Ovary (tissue), 10 donors: ENCODE measurements at places on chromosomes 3 and 15. TPM values are rescaled to one million over a fixed set of nuclear protein-coding genes. Genes with fewer than 3 reads are reported as not detected.

DNA sequence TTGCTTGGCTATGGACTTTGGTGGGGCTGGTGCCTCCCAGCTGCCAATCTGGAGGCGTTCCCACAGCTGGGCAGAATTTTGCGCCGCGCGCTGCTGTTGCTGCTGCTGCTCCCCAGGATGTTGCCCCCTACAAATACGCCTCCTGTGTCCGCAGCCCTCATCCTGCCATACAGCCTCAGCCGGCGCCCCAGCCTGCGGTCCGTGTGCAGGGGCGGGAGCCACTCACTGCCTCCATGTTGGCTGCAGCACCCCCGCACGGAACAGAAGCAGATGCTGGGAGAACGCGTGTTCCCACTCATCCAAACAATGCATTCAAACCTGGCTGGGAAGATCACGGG is 197.7 kb upstream of the MCTP2 start:
- H3K4me1 ChIP-seq = no peaks in the 10 kb centered on the region
- no peaks in the 10 kb centered on the region for H3K27me3 ChIP-seq
- H3K36me3 ChIP-seq = no peaks in the 10 kb centered on the region
- no peak for DNase-seq
- no peak overlapping the region for H3K27ac ChIP-seq

DNA sequence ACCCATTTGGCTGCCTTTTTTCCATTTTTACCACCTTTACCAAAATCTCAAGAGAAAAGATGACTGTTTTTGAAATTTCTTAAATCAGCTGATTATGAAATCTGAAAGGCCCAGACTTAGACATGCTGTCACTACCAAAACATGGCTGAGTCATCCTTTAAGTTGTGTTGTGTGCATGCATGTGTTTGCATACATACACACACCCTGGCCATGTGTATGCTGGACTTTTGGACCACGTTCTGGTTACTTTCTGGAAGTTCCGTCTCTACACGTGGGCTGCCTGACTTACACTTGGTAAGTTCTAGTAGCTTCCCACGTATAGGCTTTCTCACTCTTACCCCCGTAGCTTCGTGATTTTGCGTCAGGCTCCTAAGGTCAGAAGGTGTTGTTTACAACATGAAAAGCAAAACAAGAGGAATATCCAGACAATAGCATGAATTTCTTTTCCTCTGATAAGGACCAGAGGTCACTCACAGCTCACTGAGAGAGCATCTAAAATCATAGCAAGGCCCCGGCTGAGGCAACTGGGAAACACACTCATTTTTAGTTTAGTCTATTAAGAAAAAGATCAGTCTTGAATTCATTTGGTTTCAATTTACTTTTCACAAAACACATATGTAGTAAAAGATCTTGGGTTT is 62.4 kb downstream of the COL8A1 start:
- no peak overlapping the region for H3K27ac ChIP-seq
- H3K4me3 ChIP-seq = no peak overlapping the region
- no peaks in the 10 kb centered on the region for H3K27me3 ChIP-seq
- H3K4me1 ChIP-seq = peaks cover 2% of the 10 kb centered on the region
- H3K36me3 ChIP-seq = no peaks in the 10 kb centered on the region

GRCh38 chr3:102736975-102737304 is 302.1 kb downstream of the ZPLD1 start:
- no peak for DNase-seq
- no peaks in the 10 kb centered on the region for H3K27me3 ChIP-seq
- H3K4me3 ChIP-seq = no peak overlapping the region
- peaks cover 5% of the 10 kb centered on the region for H3K4me1 ChIP-seq
- H3K36me3 ChIP-seq = no peaks in the 10 kb centered on the region

DNA sequence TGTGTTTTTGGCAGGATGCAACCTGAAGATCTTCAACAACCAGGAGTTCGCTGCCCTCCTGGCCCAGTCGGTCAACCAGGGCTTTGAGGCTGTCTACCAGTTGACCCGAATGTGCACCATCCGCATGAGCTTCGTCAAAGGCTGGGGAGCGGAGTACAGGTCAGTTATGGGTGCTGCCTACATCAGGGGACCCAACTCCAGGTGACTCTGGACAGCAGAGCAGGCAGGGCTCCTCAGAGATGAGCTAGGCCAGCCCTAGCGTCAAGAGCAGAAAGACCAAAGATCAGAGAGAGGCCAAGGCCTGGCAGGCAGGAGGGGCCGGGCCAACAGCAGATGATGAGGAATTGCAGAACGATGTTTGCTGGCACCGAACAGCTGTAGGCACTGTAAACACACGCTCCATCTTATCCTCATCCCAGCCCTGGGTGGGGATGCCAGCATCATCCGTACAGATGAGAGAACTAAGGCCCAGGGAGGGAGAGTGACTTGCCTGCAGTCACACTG is 67.1 kb downstream of the AAGAB start:
- no peak for DNase-seq
- no peaks in the 10 kb centered on the region for H3K27me3 ChIP-seq
- no peaks in the 10 kb centered on the region for H3K36me3 ChIP-seq
- H3K27ac ChIP-seq = peak overlapping the region; percentile 81
- peaks cover 27% of the 10 kb centered on the region for H3K4me1 ChIP-seq

DNA sequence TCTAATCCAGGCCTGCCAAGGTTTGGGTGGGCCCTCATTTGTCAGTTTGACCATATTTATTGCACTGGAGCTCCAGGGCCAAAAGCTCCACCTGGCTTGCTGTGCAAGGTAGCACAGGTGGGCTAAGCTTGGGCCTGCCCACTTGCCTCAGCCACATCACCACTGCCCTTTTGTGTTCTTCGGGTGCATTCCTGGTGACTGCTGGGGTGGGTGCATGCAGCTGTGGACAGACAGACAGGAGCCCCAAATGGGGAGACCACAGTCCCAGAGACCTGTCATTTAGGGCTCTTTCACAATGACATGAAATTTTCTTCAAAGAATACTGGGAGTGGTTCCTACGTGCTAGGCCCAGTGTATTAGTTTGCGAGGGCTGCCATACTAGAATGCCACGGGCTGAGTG is 2.7 kb downstream of the MESP2 start:
- no peak overlapping the region for H3K27ac ChIP-seq
- no peak for DNase-seq
- no peaks in the 10 kb centered on the region for H3K27me3 ChIP-seq
- H3K36me3 ChIP-seq = no peaks in the 10 kb centered on the region
- H3K4me3 ChIP-seq = no peak overlapping the region

GRCh38 chr3:160006282-160007163 is 17.9 kb downstream of the IL12A start:
- no peak overlapping the region for H3K4me3 ChIP-seq
- H3K4me1 ChIP-seq = no peaks in the 10 kb centered on the region
- DNase-seq = peak; percentile 30

DNA sequence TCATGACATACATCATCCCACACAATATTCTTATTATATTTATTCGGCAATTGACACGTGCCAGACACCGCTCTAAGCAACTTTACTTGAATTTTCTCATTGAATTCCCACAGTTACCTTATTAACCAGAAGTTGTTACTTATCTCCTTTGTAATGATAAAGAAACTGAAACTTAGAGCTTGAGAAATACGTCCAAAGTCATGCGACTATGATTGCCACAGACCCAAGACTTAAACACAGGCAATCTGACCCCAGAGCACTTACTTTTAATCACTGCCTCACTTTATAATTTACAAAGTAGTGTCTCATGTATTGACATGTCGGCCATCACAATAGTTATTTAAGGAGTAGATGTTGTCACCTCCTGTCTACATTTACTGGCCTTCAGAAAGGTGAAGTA is 64.7 kb downstream of the ATP13A4 start:
- H3K36me3 ChIP-seq = no peaks in the 10 kb centered on the region
- no peak overlapping the region for H3K27ac ChIP-seq
- no peak overlapping the region for H3K4me3 ChIP-seq
- DNase-seq = no peak
- no peaks in the 10 kb centered on the region for H3K4me1 ChIP-seq

- H3K36me3 ChIP-seq = no peaks in the 10 kb centered on the region
- H3K4me3 ChIP-seq = no peak overlapping the region
- H3K27ac ChIP-seq = no peak overlapping the region
Measured at GRCh38 chr3:171156401-171157010, 130.0 kb upstream of the SLC2A2 start.

Gene AHSG
- 0.25 TPM for total RNA-seq

Gene GOLGA8G
- not detected for total RNA-seq

Gene SMARCC1
- 26.1 TPM for total RNA-seq

- no peak overlapping the region for H3K4me3 ChIP-seq
- peaks cover 13% of the 10 kb centered on the region for H3K4me1 ChIP-seq
- H3K27ac ChIP-seq = no peak overlapping the region
- peak; percentile 88 for DNase-seq
- H3K27me3 ChIP-seq = no peaks in the 10 kb centered on the region
Measured at GRCh38 chr15:68775671-68776476, 44.8 kb downstream of the ANP32A start.

- H3K36me3 ChIP-seq = no peaks in the 10 kb centered on the region
- no peak overlapping the region for H3K4me3 ChIP-seq
- no peaks in the 10 kb centered on the region for H3K27me3 ChIP-seq
- no peak overlapping the region for H3K27ac ChIP-seq
- peaks cover 7% of the 10 kb centered on the region for H3K4me1 ChIP-seq
- no peak for DNase-seq
Measured at GRCh38 chr3:111801693-111802092, 57.4 kb upstream of the PHLDB2 start.

Gene AGBL1
- not detected for total RNA-seq

GRCh38 chr15:48795901-48796300 is 15.0 kb downstream of the CEP152 start:
- no peak overlapping the region for H3K27ac ChIP-seq
- DNase-seq = no peak
- no peaks in the 10 kb centered on the region for H3K4me1 ChIP-seq
- no peaks in the 10 kb centered on the region for H3K27me3 ChIP-seq
- no peaks in the 10 kb centered on the region for H3K36me3 ChIP-seq

DNA sequence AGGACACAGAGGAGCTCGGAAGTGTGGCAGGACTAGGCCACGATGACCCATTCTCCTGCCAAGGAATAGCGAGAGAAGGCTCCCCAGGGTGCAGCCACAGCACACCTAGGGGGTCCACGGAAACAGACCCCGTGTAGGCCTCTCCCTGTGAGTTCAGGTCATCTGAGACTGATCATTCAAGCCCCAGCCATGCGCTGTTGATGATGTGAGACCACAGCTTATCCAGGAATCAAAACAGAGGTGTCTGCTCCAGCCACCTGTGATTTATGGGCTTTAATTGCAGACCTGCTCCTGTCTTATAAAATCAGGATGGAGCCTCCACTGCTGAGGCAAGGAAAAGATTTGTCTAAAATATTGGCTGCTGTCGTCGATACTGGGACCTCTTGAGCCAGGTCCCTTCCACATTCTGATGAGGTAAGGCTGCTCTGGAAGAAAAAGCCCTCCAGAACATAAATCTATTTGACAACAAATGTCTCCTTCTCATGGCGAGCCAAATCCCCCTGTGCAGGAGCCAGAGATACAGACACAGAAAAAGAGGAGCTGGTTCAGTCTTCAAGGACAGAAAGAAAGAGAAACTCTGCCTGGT is 186.7 kb downstream of the TJP1 start:
- no peaks in the 10 kb centered on the region for H3K36me3 ChIP-seq
- no peaks in the 10 kb centered on the region for H3K4me1 ChIP-seq
- no peak overlapping the region for H3K27ac ChIP-seq
- H3K27me3 ChIP-seq = no peaks in the 10 kb centered on the region

- H3K36me3 ChIP-seq = no peaks in the 10 kb centered on the region
- no peak overlapping the region for H3K27ac ChIP-seq
- no peaks in the 10 kb centered on the region for H3K27me3 ChIP-seq
- no peak for DNase-seq
Measured at GRCh38 chr3:4995500-4996053, 16.3 kb downstream of the BHLHE40 start.

GRCh38 chr3:158911586-158911985 is 109.7 kb downstream of the MFSD1 start:
- H3K36me3 ChIP-seq = no peaks in the 10 kb centered on the region
- H3K4me1 ChIP-seq = no peaks in the 10 kb centered on the region
- no peak for DNase-seq
- H3K27ac ChIP-seq = no peak overlapping the region
- H3K4me3 ChIP-seq = no peak overlapping the region
- no peaks in the 10 kb centered on the region for H3K27me3 ChIP-seq

DNA sequence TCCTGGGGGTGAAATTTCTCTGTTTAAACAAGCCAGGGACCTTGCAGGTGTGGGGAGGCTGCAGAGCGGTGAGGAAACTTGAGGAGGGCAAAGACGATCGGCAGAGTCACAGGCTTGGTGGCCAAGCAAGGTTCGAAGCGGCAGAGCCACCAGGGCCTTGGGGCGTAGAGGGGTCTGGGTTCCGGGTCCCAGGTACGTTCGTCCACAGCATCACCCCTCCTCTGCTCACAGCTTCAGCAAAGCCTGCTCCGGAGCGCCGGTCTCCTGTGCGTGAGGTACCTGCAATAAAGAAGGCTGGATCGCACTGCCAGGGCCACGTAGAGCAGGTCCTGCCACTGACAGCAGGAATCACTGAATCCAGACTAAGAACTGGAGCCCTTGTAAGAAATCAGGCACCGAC is 66.8 kb upstream of the PCSK6 start:
- H3K27me3 ChIP-seq = no peaks in the 10 kb centered on the region
- H3K27ac ChIP-seq = no peak overlapping the region
- DNase-seq = no peak
- no peaks in the 10 kb centered on the region for H3K36me3 ChIP-seq

DNA sequence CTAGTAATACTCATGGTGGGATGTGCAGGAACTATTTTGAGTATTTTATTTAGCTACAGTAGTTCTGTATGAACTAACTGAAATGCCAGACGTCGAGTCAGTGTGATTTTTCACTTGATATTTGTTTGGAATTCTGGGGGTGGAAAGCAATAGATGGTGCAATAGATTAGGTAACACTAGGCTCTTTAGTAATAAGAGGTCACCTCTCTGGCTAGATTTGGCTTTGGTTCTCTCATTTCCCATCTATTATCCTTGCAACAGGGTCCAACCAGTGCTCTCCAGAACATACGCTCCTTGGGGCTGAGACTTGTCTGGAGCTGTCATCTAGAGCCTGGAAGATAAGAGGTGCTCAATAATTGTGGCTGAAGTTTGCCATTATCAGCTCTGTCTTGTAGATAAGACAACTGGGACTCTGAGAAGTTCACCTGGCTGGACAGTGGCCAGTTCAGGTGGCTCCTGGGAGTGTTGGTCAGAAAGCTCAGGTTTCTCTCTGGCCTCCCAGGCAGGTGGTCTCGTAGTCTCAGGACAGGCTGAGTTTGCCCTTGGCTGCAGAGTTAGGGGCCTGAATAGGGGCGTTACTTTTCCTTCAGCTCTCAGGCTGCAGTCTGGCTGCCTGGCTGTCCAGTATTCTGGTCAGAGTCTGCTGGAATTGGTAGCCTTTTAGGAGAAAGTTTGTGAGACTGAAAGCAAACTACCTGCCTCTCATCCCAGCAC is 277.5 kb upstream of the RGMA start:
- no peak overlapping the region for H3K27ac ChIP-seq
- DNase-seq = no peak
- no peak overlapping the region for H3K4me3 ChIP-seq
- H3K4me1 ChIP-seq = no peaks in the 10 kb centered on the region

GRCh38 chr15:33963831-33964664 is 4.2 kb upstream of the CHRM5 start:
- no peaks in the 10 kb centered on the region for H3K4me1 ChIP-seq
- no peaks in the 10 kb centered on the region for H3K36me3 ChIP-seq
- H3K27me3 ChIP-seq = no peaks in the 10 kb centered on the region
- H3K4me3 ChIP-seq = no peak overlapping the region
- DNase-seq = no peak

Gene UNC13C
- 1.8 TPM for total RNA-seq

Gene HYAL1
- 4.4 TPM for total RNA-seq

- no peak overlapping the region for H3K4me3 ChIP-seq
- no peaks in the 10 kb centered on the region for H3K36me3 ChIP-seq
- no peaks in the 10 kb centered on the region for H3K27me3 ChIP-seq
- DNase-seq = no peak
Measured at GRCh38 chr3:79085171-79085570, 682.6 kb downstream of the ROBO1 start.

Gene LSAMP
- total RNA-seq = 3.4 TPM
